ENCODE measurements at places on chromosomes 2 and 18.

- DNase-seq = no peak
These were observed 89.8 kb upstream of the CYRIA start for GRCh38 chr2:16755442-16755841.

- no peak for DNase-seq
These were observed at the start of gene DYTN for GRCh38 chr2:206718296-206718695. DYTN (minus strand) TSS chr2:206718396; CDS start chr2:206718279, 117 bp downstream.

DNA sequence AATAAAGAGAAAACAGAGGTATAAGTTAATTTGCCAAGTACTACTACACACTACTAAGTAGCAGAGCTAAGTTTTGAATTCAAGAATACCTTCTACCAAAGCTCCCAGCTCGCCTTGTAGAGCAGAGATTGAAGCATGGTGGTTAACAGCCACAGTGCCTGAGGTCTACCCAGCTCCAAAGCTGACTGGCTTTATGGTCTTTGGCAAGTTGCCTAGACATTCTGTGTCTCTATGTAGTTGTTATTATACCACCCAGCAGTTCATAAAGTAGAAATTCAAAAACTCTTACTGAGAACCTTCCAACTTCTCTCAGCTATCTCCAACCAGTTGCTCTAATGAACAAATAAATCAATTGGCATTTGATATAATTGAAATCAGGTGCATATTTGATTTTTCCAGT lies 87.8 kb downstream of the PDE11A start:
- DNase-seq = no peak

DNA sequence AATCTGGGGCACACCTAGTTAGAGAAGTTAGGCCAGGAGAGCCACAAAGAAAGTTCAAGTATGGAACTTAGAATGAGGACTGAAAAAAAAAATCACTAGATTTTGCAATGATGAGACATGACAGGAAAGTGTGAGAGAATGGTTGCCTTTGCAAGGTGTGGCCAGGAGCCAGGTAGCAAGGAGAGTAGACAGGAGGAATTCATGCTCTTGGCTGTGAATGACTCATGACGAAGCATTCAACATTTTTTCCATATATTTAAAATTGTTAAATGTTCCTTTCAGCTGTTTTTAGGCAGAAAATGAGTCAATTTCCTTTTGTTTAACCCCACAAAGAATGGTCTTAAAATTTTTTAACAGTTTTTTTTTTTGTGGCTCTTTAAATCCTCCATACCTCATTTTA lies 636.9 kb downstream of the PLCL1 start:
- peak; percentile 14 for DNase-seq

- peak; percentile 55 for DNase-seq
These were observed 7.0 kb upstream of the TTL start for GRCh38 chr2:112474844-112475486.

DNA sequence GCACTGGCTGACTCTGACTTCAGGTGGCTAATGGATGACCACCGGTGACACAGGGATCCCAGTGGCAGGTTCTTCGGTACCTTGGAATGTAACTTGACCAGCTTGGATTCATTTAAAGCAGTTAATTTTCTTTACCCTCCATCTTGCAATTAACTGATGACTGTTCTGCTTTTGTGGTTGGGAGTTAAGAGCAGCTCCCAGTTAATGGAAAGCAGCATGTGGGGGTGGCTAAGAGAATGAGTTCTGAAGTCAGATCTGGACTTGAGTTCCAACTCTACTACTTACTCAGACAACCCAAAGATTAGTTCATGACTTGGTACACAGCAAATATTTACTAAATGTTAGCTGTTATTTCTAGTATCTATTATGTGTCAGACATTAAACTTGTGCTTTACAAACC lies 58.5 kb downstream of the FAM228A start:
- DNase-seq = no peak

DNA sequence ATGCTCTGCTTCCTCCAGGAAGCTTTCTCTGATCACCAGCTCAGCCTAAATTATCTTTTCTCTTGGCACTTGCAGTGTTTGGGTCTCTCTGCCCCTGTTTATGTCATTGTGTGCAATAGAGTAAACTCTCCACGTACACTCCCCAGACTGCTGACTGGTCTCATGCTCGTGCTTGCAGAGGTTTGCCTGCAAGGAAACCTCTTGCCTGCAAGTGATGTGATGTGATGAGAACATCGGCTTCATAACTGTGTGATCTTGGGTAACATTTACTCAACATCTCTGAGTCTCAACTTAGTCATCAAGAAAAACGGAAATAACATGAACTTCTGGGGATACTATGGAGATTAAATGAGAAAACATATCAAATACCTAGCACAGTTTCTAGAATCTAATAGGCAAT lies 92.3 kb downstream of the BIN1 start:
- peak; percentile 77 for DNase-seq

GRCh38 chr2:161332371-161332967 lies 24.2 kb downstream of the PSMD14 start:
- DNase-seq = no peak

GRCh38 chr2:236862961-236863728 lies 222.5 kb upstream of the COPS8 start:
- DNase-seq = peak; percentile 91

DNA sequence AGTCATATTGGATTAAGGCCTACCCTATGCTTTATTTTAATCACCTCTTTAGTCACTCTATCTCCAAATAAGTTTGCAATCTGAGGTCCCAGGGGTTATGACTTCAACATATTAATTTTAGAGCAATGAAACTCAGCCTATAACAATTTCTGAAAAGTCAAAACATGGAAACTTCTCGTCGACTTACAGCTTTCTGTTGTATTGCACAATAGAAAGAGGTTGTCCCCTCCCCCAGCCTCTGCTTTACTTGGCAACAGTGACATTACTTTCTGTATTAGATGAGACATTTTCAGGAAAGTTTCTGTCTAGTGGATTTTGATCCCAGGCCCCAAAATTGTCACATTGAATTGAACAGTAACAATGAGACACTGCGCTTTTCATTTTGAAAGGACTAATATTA lies 326.4 kb downstream of the THSD7B start:
- DNase-seq = no peak

DNA sequence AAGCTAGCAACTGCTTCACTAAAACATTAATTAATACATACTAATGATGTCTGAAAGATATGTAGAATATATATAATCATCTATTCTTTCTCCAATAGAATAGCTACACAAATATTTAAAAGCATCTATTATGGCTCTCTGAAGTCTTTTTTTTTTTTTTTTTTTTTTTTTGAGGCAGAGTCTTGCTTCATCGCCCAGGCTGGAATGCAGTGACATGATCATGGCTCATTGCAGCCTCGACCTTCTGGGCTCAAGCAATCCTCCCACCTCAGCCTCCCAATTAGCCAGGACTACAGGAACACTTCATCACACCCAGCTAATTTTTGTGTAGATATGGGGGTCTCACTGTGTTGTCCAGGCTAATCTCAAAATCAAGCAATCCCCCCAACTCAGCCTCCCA lies 120.4 kb upstream of the KYNU start:
- no peak for DNase-seq

Measured in GM03348 (cell line).